ENCODE measurements at places on chromosomes 13 and 19.

- no peak for DNase-seq
Observed at GRCh38 chr19:11209839-11210655, 12.7 kb upstream of the KANK2 start.

GRCh38 chr13:111542530-111543341, 222.3 kb downstream of the TEX29 start:
- no peak for DNase-seq

- DNase-seq: peak; percentile 72
Observed at GRCh38 chr19:34345947-34346351, 19.0 kb upstream of the GPI start.

- DNase-seq: no peak
Observed at GRCh38 chr13:46170268-46170667, 11.7 kb downstream of the LCP1 start.

- DNase-seq: no peak
Observed at GRCh38 chr13:37416291-37417059, 182.1 kb downstream of the POSTN start.

- DNase-seq: peak; percentile 67
Observed at GRCh38 chr19:56309511-56310185, 5.0 kb downstream of the ZSCAN5A start.

DNA sequence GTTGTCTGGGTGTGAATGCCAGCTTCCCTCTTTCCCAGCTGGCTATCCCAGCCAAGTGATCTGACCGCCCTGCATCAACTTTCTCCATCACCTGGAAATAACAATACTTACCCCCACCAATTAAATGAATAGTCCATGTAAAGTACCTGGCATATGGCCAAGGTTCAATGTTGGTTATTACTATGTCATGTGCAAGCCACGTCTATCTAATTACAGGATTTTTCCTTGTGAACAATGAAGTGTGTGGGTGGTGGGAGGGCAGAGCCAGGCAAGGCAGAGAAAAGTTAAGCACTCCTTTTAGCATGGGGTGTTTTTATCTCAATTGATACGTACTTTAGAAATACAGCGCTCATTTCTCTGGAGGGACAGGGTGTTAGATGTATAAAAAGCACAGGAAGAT, 121.1 kb downstream of the NHLRC3 start:
- DNase-seq: no peak

DNA sequence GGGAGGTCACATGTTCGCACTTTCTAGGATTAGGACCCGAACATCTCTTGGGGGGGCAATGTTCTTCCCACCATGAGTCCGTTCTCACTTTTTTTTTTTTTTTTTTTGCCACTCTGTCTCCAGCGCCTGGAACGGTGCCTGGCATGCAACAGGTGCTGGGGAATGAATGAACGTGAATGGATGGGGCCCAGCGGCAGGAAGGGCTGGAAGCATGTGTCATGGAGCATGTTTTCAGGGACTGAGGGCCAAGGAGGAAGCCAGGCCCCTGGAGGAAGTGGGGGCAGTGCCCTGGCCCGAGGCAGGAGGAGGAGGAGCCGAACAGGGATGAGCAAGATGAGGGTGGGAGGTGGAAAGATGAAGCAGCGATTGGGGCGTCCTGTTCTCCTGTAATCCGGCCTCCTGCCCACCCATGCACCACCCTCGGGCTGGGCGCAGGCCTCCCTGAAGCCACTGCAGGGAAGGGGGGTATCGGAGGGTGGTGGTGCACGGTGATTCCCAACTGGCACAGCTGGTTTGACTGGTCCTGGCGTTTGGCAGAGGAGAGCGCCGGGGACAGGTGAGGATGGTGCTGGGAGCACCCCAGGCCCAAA, 8.8 kb upstream of the SULT2B1 start:
- peak; percentile 76 for DNase-seq

DNA sequence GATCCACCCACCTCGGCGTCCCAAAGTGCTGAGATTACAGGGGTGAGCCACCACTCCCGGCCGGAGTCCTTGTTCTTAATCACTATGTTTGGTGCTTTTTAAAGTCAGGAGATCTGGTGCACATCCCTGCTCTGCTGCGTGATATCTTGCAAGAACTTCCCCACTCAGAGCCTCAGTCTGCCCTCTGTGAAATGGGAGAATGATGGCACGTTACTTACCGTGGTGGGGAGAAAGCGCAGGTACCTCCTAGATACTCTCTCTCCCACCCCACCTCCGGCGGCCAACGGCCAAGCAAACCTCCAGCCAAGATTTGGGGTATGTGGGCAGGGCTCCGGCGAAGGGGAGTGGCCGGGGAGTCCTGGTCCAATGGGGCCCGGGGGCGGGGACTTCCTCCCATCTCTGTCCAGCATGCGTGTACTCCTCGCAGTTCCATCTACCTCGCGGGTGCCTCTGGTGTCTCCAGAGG, at the start of gene RYR1:
RYR1 (plus strand) TSS at position 424 of the 466 bp plus-strand sequence. CDS start 139 bp downstream, outside the sequence.
- DNase-seq: peak; percentile 43

GRCh38 chr13:29943686-29944085, 93.3 kb upstream of the UBL3 start:
- peak; percentile 33 for DNase-seq

DNA sequence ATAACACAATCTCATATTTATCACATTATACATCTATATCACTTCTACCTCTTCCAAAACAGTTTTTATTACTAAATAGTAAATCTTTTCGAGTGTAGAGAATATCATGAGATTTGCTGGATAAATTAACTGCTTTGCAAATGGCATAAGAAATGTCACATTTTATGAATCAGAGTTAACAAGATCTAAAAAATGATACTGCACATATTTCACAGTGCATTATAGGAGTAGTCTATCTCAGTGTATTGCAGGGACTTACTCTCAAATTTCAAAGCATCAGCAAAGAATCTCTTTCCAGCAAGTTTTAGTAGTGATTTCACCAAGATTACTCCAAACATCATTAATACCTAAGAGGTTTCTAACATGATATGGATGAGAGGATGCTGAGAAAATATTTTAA, 687.1 kb upstream of the SLITRK1 start:
- DNase-seq: no peak

- DNase-seq: no peak
Observed at GRCh38 chr13:40194224-40194806, 472.1 kb downstream of the FOXO1 start.

DNA sequence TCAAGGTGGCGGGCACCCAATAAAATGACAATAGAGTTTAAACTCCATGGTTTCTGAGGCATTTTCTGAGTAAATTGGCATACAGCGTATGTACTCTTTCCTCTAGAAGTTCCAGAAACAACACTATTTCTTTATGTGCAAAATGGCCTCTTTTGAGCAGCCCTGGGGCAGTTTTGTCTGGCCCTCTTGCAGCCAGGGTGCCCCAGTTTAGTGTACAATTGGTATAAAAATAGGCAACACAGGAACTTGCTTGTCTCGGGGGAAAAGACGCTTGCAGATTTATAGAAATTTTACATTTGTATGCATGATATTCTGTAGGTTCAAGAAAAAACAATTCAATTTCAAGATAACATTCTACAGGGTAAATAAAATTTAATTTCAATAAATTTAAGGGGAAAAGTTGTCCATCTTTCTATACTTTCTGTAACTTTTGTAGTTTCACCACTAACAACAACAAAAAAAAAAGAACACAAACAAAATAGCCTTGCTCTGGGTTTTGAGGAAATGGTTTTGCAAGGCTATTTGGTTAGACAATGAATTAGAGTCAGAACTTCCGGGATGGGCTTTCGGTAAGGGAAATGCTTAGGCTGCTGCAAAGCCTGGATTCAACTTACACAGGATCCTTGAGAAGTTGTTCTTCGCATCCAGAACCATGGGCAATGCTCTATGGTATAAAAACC, 45.3 kb downstream of the LRCH1 start:
- peak; percentile 66 for DNase-seq

DNA sequence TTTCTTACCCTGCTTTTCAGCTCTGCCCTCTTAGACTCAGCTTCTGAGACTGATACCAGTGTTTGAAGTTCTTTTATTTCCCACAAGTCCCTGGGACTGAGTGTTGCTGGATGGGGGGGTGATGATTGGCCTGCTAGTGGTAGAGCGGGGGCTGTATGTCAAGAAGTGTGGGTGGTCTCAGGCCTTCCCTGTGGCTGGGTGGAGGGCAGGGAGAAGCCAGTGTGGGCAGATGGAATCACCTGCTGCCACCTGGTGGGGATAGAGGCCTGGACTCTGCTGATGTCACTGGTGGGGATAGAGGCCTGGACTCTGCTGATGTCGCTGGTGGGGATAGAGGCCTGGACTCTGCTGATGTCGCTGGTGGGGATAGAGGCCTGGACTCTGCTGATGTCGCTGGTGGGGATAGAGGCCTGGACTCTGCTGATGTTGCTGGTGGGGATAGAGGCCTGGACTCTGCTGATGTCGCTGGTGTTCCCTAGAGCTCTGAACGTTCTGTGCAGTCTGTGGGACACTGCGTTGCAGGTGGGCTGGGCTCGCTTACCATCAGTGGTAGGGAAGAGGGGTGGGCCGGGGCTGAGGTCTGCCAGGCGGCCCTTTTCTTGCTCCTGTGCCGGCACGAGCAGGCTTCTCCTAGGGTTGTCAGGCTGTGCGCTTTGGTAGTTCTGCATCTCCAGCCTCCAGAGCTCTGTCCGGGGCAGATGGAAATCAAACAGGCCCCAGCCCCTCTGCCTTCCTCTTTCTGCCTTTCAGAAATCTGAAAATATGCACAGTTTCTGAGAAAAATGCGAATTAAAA, 101.3 kb downstream of the ARHGEF7 start:
- DNase-seq: no peak

- DNase-seq: no peak
Observed at GRCh38 chr13:59345311-59345710, 818.4 kb downstream of the DIAPH3 start.

DNA sequence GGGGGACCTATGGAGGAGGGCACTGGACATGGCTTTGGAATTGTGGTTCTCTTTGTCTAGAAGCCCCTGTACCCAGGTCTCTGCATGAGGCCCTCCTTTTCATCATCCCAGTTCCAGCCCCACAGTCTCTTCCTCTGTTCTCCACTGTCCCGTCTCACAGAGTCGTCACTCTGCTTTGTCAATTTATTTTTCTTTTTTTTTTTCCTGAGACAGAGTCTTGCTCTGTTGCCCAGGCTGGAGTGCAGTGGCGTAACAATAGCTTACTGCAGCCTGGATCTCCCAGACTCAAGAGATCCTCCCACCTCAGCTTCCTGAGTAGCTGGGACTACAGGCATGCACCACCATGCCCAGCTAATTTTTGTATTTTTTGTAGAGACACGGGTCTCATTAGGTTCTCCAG, 619 bp upstream of the EXOC3L2 start:
- no peak for DNase-seq

DNA sequence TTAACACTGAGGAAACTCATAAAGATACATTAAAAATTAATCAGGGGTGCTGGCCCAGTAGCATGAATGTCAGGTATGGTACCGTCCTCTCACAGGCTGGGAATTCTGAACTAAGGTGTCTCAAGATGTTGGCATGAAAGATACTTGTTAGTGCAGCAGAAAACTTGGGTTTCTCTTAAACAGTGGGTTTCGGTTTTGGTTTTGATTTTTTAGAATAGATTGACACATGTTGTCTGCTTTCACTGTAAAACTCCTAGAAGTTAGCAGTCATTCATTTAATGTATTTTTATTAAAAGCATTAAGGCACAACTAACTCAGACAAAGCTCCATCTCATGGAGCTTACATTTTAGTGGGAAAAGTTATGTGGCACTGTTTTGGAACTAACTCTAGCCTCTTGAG, 3.5 kb upstream of the OBI1 start:
- DNase-seq: no peak

- DNase-seq: peak; percentile 38
Observed at GRCh38 chr19:29806098-29806866, 5.5 kb upstream of the CCNE1 start.

DNA sequence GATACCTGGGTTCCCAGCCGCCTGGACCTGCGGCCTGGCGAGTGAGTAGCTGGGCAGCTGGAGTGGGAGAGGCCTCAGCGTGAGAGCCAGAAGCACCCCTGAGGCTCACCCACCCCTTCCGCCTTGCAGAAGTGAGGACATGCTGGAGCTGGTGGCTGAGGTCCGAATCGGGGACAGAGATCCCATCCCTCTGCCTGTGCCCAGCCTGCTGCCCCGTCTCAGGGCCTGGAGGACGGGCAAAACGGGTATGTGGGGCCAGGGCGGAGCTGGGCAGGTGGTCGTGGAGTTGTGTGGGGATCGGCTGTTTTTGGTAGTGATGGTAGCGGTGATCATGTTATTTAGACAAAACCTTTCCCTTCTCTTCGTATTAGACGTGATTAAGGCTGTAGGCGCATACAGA, 4.6 kb downstream of the SCAF1 start:
- no peak for DNase-seq

DNA sequence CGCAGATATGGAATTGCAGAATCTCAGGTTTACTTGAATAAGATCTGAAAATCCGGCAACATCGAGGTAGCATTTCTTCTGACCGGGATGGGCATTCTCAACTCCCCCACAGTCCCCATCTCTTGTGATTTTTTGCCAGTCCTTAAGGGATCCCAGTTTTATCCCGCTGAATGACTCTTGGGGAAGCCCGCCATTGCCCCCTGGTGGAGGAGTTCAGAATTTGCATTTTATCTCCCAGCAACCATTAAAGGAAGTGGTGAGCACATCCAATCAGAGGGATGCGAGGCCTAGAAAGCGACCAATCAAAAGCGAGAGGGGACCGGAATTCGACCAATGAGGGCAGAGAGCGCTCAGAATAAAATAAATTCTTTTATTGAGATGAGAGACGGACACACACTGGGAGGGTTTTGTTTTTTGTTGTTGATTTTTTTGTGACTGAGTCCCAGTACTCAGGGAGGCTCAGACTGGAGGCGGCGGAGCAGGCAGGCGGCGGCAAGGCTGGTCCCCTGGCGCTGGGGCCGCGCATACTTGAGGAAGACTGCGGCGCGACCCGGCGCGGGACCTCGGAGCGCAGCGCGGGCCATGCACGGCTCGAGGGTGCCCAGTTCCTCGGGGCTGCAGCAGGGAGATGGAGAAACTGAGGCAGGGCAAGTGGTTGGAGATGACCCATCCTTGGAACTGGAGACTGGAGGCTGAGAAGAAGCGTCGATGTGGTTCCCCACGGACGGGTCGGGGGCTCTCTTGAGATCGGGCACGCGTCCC, 3.9 kb upstream of the TTC9B start:
- peak; percentile 94 for DNase-seq

DNA sequence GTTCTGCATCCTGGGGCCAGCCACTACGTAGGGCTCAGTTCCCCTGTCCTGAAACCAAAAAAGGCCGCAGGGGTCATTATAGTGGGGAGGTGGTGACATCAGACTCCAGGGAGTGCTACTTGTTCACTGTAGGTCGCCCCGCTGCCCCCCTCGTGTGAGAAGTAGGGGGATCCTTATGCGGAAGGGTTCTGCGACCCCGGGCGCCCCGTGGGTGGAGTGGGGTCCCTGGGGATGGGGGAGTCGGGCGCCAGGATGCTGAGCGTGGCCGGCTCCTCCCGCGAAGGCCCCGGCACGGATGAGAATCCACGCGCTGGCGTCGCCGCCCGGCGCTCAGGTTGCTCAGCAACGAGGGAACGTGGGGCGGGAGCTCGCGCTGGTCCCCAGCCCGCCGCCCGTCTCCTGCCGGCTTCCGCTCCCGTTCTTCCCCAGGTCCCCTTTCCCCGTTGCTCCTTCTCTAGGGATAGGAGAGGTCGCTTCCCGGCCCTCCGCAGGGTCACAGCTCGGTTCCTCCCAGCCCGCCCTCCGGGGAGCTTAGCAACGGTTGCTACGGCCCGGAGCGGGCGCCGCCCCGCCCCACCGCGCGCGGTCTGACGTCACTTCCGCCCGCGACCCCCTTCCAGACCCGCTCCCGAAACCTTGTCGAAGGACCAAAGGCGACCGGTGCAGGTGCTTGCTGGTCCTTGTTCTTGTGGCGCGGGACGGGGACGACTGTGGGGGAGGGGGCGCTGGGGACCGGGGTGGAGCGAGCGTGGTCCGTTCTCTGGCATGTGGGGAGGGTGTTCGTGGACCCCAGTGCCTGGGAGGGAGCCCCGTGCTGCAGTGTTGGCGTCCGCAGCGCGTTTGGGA, at the start of gene NAT14:
NAT14 (plus strand) TSS at position 596 of the 846 bp plus-strand sequence. CDS start 521 bp downstream, outside the sequence.
- DNase-seq: peak; percentile 41

- DNase-seq: no peak
Observed at GRCh38 chr13:50238922-50239321, 223.7 kb downstream of the KCNRG start.

Data from suppressor macrophage (primary cell).